ENCODE measurements at places on chromosomes 7 and 10.

GRCh38 chr10:86953747-86954680 lies 3.4 kb downstream of the MMRN2 start:
- DNase-seq: no peak

DNA sequence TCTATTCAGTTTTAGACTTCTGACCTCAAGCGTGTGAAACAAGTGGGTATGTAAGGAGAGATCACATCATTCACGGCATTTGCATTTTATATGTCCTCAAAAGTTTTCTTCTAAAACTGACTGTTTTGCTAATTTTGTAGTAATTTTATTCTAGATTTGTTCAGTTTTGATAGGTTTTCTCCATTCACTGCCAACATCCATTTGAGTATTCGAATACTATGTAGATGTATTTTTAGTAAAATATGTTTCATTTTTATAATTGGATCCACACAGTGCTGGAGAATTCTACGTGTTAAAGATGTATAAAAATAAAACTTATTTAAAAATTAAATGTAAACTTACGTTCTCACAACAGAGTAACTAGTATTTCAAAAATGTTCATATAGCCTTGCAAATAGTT lies 503.0 kb downstream of the CNTNAP2 start:
- DNase-seq: no peak

DNA sequence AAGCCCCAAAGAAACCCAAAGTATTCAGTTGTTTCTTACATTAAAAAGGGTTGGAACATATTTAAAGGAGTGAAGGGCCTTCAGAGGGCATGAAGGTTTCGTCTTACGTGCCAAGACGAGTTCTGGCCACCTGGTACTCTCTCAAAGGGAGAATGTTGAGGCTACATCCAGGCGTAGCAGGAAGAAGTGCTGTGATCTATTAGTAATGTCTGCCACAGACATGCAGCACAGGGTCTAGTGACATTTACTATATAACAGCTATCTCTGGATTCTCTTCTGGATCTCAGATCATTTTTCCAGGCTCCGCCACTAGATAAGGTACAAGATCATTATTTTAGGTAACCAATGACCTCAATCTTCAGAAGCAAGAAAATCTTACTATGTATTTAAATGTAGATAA lies 76.5 kb upstream of the ARID5B start:
- no peak for DNase-seq

GRCh38 chr10:5613481-5614154 lies 52.8 kb downstream of the ASB13 start:
- no peak for DNase-seq

GRCh38 chr10:97321032-97321803 lies 2.1 kb downstream of the FRAT1 start:
- DNase-seq: no peak

DNA sequence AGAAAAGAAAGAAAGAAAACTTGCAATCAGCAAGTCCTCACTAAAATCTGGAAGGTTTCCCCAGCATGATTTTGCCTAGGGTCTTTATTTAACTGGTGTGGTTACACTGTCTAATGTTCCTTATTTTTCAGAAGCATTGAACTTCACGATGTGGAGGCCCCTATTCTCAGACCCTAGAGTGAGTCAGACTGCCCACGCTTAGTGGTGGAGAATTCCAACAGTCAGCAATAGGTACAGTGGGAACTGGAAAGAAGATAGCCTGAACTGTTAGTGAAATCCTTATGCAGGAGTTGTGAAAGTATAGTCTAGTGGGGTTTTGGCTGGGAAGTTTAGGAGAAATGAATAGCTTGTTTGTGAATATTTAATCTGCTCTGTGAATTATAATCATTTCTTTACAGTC lies 115.0 kb downstream of the FZD1 start:
- no peak for DNase-seq

GRCh38 chr10:33327751-33328150 lies 6.7 kb downstream of the NRP1 start:
- no peak for DNase-seq

DNA sequence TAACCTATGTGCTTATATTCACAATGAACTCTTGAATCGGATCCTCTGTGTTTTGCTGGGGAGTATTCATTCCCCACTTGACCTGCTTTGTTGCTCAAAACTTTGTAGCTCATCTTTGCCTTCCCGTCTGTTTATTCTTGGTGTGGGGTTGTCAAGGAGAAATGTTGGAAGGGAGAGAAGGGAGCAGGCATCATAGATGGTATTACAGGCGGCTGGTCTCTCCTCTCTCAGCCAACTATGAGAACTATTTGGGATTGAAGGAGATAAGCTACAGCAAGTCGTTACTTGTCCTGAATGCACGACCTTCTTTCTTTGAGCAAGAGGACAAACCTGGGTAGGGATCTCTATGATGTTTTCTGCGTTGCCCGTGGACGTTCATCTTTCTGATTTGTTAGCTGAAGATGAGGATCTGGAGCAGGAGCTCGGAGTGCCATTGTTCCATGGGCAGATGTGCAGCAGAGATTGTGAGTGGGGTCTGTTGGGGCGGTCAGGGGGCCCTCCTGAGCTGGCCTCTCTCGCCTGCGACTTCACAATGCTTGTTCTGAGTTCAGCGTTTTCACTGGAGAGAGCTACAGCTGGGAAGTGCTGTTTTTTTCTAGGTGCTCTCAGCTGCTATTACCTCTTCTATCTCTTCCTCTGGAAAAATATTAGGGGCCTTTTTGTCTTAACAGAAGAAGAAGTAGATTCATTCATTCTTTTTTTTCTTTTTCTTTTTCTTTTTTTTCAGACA lies 126.9 kb upstream of the KLF6 start:
- DNase-seq: no peak

- DNase-seq: no peak
Observed at GRCh38 chr7:113094517-113095249, 8.1 kb upstream of the GPR85 start.

GRCh38 chr7:158025686-158026600 lies 561.7 kb downstream of the PTPRN2 start:
- no peak for DNase-seq

DNA sequence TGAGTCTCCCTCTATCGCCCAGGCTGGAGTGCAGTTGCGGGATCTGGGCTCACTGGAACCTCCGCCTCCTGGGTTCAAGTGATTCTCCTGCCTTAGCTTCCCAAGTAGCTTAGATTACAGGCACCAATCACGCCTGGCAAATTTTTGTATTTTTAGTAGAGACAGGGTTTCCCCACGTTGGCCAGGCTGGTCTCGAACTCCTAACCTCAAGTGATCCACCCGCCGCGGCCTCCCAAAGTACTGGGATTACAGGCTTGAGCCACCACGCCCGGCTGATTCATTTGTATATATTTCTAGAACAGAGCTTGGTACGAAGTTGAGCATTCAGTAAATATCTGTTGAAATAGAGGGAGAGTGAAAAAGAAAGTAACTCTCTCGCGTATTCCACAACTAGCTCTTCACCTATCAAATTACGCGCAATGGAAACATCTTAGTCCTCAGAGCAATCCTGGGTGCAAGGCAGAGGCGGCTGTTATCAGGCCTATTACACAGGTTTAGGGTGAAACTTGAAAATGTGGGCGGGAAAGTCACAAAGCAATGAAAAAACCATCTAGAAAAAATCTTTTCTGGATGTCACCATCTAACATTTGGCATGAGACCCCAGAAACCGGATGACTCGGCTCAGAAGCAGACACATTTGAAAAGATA lies 707 bp upstream of the GHITM start:
- DNase-seq: peak; percentile 14

- no peak for DNase-seq
Observed at GRCh38 chr7:137209151-137209817, 134.2 kb downstream of the PTN start.

DNA sequence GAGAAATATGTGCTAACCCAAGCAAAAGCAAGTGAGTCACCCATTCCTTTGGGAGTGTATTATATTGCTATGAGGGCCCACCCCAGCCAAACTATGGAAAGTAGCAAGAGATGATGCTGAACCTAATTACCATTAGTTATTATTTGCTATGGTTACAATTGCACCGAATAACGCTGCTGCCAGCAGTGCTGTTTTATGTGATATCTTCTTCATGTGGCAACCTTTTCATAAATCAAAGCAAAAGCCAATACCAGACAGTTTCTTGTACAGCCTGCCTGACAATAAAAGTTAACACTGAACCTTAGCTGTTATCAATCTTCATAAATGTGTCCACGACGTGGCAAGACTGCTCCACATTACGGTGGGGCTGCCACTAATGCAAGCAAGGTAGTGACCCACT lies 241.7 kb upstream of the PLXNA4 start:
- no peak for DNase-seq

DNA sequence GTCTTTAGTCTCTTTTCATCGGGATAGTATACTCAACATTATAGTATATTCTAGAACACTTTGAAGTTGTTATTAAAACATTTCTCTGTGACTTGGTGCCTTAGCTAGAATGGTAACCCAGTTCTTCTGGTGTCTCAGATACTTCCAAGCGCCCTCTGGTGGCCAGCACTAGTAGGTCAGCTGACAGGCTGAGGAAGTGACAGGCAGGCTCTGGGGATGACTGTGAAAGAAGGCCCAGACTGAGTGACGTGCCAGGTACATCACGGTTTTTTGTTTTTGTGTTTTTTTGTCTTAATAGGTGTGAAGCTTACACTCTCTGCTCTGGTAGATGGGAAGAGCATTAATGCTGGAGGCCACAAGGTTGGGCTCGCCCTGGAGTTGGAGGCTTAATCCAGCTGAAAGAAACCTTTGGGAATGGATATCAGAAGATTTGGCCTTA lies 5.1 kb downstream of the COMTD1 start:
- DNase-seq: peak; percentile 81

GRCh38 chr7:14294637-14295036 lies 305.2 kb upstream of the ETV1 start:
- no peak for DNase-seq

GRCh38 chr10:22986771-22987542 lies 59.1 kb downstream of the ARMC3 start:
- DNase-seq: no peak

- no peak for DNase-seq
Observed at GRCh38 chr10:26216585-26217395, at the start of gene GAD2. Gene GAD2 (plus strand): TSS chr10:26216774. CDS start chr10:26216810, 36 bp downstream.

GRCh38 chr10:88163572-88163971 lies 300.1 kb downstream of the PTEN start:
- DNase-seq: no peak

GRCh38 chr7:66930341-66930740 lies 9.3 kb downstream of the TMEM248 start:
- no peak for DNase-seq

DNA sequence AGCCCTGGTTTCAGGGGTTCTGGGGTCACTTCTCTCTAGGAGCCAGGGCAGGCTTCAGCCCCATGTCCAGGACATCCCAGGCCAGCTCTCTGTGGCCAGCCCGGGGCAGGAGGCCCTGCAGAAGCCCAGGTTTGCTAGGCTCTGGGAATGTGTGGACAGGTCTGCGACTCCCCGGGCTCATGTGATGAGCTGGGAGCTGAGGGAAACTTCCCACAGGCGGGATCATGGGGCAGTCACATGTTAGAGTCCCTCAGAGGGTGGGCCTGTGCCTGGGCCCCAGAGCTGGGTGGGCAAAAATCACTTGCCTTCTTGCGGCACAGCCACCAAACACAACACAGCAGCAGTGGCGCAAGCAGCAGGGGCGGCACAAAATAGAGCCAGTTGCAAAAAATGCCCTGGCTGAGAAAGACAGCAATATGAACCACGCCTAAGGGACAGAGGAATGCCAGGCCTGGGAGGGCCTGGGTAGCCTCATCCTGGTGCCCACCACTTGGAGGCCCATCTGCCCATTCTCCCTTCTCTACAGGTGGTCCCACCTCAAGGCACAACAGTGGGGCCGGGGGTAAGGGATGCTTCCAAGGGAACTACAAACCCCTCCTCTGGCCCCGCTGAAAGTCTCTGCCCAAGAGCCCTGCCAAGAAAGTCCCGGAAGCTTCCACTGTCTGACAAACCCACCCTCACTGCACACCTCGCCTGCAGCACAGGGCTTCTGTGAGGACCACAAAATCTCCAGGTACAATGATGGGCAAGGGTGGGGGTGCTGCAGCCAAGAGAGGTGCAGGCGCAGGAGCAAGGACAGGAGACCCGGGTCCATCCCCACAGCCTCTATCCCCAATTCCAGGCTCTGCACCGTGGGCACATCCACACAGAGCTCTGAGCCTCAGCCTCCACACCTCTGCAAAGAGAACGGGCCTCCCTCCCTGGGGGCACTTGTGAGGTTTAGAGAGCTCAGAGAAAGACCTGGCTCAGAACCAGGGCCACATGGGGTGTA lies 34.6 kb upstream of the ANTXRL start:
- DNase-seq: no peak

DNA sequence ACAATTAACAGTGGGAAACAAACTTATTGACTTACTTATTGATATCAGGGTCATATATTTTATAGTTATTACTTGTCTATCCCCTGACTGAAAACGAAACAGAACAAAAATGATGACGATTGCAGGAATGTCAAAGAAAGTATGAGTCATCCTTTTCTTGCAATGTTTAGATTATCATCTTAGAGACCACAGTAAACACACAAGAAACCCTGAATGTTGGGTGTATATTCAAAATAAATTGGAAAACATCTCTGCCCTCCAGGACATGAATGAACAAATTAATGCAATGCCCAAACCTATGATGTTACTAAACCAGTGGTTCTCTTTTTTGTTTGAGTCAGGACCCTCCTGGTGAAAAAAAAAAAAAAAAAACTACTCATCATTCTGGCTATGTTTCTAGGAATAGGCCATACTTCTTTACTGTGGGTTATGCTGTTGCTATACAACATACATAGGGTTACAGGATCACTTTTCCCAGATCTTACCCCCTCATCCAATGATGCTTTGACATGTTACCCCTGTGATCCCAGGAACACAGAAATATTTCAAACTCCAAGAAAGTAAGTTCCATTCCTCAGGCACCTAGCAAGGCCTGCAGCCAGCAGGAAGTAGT lies 623.4 kb upstream of the IGFBP3 start:
- DNase-seq: no peak

DNA sequence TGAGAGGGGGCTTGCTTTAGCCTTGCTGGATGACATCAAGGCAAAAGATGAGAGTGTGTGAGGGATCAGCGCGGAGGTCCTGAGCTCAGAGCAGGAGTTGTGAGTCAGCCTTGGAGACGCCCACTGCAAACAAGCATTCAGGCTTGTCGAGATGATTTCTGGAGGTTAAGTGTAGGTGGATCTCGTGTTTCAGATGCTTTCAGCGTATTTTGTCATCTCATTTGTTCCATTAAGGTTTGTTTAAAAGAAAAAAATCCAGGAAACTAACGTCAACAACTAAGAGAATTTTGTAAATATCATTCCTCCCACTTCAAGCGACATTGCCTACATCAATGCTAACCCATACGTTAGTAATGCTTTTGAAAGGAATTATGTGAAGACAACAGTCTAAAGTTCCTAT lies 715.4 kb upstream of the NRP1 start:
- DNase-seq: no peak

- no peak for DNase-seq
Observed at GRCh38 chr7:28688651-28689050, 269.5 kb downstream of the TRIL start.

DNA sequence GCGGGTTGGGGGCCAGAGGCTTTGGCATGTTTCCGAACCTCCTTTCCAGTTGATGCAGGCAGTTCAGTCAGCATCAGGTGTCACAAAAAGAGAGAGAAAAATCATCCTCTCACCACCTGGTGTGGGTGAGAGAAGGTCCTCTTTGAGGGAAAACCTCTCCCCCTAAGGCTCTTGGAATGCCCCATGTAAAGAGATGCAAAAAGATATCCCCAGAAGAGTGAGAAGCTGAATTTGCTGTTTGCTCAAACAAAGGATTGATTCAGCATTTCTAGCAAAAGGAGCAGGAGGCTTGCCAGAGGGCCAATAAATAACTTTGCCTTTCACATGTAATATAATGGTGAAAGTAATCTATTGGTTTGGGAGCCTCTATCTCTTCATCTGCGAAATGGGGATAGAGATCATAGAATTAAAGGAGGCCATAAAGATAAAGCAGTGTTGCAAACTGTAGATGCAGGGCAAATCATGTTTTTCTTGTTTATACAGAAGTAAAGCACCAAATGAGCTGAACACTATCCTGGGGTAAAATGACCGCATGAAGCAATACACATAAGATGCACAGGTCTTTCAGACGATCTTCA lies 425.9 kb downstream of the LRMDA start:
- no peak for DNase-seq
